Fibroblast of pulmonary artery (primary cell): ENCODE measurements at places on chromosomes 2 and 18.

- no peak for DNase-seq
Measured at GRCh38 chr18:77116201-77117080, 16.1 kb downstream of the MBP start.

GRCh38 chr2:96153291-96153713 is 8.1 kb upstream of the DUSP2 start:
- DNase-seq = no peak

- peak; percentile 73 for DNase-seq
Measured at GRCh38 chr18:67771271-67771670, 254.8 kb upstream of the DSEL start.

GRCh38 chr18:21912339-21913239 is 172.0 kb downstream of the MIB1 start:
- no peak for DNase-seq

- DNase-seq = no peak
Measured at GRCh38 chr18:36460324-36460850, 162.9 kb downstream of the FHOD3 start.

DNA sequence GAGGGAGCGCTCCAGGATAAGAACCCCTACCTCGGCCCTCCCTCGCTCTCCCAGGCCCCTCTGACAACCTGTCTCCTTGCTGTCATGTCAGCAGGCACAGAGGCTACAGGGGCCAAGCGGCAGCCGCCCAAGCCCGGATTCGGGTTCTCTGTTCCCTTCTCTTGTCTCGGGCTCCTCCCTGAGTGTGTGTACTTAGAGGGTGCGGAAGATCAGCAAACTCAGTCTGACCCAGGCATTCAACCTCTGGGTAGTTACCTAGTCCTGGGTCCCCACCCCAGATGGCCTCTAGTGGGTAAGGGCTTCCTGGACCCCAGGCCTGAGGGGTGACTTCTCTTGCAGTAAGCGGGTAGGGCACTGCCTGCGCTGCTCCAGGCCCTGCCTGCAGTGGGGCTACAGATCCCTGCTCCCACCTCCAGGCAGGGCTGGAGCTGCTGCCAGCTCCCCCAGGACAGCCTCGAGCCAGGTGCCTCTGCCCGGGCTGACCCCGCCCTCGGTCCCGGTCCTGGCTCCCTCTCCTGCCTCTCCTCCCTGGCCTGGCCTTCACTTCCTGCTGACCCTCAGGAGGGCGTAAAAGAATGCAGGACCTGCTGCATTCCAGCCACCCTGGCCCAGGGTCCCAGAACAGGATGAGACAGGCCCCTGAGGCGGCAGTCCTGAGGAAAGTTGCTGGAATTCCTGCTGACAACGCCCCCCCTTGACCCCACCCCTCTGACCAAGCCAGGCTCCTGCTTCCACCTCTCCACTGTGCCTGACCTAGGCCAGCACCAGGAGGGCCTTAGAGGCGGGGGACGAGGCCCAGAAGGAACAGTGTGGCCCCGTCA is 22.0 kb downstream of the GPC1 start:
- DNase-seq = no peak

DNA sequence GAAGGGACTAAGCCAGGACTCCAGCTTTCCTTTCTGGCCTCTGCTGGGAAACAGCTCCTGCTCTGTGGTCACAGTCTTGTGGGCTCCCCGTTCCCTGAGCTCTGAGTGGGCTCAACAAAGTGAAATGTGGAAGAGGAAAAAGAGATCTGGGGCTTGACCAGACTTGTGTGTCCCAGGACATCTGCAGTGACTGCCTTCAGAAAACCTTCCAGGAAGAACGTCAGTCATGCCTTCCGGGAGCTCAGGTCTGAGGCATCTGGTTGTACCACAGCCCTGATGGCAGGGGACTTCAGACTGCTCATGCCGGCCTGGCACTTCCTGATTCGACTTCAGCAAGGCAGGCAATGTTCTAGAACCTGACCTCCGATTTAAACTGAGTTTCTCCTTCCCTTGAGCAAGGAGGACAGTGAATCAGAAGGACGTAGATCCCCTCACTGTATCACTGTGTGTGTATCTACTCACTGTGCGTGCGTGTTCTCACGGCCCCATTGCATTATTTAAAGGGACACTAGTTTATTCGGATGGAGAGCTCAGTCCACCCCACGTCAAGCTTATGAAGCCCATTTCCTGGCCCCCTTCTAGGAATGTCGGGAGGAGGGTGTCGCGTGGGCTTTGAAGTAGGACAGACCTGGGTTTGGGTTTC is 548 bp upstream of the FBLN7 start:
- DNase-seq = no peak

- DNase-seq = no peak
Measured at GRCh38 chr2:241081190-241081642, 20.9 kb downstream of the MTERF4 start.

GRCh38 chr2:173400760-173401159 is 46.1 kb downstream of the CDCA7 start:
- peak; percentile 11 for DNase-seq

DNA sequence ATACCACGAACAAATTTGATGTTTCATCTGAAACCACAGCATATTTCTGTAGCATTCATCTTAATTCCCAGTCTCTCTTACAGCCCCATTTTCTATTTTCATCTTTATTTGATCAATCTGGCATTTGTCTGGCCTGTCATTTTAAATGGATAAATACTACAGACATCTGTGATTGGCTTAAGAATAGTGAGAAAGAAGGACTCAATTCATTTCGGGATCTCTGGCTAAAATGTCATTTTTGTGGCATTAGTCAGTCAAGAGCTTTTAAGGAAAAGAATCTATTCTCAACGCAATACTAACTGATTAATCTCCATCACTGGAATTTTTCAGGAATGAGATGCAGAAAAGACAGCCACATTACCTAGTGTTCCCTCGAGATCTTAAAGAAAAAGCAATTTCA is 585.9 kb downstream of the IRS1 start:
- DNase-seq = peak; percentile 82

DNA sequence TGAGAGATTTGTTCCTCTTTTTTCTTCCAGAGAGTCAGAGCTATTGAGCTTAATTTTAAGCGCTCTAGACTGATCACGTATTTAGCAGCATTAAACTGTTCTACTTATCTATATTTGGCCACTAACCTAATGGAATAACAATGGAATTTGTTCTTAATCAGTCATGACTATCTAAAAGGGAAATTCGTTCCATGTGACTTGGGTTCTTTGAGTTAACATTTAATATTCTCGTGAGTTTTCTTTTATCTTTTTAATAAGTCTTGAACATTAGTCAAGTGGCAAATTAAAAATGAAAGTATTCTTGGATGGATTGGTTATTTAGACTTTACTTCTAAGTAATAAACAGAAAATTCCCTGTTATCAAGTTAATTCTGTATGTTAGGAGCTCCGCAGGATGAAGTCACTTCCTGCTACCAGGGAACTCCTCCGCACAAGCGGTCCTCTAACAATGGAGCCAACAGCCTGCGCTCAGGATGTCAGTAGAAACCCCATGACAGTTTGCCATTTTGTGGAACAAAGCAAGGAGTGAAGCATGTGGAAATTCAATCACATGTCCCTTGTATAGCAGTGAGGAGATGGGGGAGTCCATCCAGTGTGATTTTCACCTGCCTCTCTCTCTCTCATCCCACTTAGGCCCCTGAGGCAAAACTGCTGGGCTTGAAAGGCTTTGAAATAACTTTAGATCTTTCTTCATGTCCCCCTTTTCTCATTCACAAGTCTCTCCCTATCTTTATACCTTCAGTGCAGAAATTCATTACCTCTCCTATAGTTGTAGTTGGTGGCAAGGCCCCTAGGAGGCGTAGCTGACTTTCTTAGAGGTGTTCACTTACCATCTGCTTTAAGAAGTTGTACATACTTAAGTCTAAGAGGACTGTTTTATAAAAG is 138.1 kb downstream of the WDR7 start:
- peak; percentile 69 for DNase-seq

- DNase-seq = peak; percentile 7
Measured at GRCh38 chr2:38933653-38934052, 44.0 kb downstream of the ARHGEF33 start.

DNA sequence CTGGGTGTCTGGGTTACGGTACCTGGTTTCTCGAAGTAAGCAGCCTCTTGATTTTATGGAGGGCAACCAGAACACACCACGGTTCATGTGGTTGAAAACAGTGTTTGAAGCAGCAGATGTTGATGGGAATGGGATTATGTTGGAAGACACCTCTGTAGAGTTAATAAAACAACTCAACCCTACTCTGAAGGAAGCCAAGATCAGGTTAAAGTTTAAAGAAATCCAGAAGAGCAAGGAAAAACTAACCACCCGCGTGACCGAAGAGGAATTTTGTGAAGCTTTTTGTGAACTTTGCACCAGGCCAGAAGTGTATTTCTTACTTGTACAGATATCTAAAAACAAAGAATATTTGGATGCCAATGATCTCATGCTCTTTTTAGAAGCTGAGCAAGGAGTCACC is 279.8 kb downstream of the PLCL1 start:
- no peak for DNase-seq

DNA sequence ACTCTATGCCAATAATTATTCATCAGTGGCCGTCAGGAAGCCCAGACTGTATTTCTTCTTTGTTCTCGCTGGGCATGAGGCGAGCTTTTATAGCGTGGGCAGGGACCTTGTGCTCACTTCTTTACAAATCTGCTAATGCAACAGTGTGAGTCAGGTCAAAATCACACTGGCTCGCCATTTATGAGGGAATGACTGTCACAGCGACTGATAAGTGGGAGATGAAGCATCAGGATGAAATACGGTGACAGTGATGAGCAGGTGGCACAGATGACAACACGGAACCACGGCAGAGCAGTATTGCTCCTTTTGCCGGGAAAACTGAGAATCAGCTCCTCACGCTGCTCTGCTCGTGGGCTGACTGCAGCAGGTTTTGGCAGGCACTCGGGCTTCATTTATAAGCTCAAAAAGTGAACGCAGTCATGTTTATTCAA is 20.5 kb downstream of the TYMS start:
- DNase-seq = no peak
